ENCODE measurements at places on chromosomes 1 and 21.
A peak's percentile ranks its signal among the peaks of the same experiment; 100 is the strongest.

DNA sequence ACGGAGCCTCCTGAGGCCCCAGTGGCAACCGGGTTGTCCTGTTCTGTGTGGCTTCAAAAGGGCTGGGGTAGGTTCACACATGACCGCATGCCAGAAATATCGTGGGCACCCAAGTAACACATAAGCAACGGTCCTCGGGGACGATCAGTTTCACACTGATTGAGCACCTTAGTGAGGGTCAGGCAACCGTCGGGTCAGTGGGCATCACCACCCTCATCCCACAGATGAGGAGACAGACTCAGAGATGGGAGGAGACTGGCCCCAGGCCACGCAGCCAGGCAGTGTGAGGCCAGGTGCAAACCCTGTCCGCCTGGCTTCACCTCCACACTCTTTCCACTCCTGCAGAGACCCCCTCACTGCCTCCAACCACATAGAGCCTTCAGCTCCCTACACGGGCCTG lies 309.8 kb downstream of the MATN1 start:
- DNase-seq = no peak

DNA sequence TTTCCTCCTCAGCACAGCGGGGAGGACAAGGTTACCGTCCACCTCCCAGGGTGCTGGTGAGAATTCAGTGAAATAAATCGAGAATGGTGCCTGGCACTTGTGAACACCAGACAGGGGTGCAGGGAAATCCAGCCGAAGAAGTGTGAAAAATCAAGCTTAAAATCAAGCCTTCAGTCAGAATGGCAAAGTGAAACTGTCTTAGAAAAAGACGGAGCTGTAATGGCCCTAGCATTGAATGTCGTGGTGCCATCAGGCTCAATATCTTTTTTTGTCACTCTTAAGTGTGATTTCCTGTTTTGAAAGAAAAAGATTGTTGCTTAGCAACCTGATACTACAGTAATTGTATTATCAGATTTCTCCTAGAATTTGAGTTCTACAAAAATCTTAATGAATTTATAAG lies 22.1 kb downstream of the EDARADD start:
- no peak for DNase-seq

DNA sequence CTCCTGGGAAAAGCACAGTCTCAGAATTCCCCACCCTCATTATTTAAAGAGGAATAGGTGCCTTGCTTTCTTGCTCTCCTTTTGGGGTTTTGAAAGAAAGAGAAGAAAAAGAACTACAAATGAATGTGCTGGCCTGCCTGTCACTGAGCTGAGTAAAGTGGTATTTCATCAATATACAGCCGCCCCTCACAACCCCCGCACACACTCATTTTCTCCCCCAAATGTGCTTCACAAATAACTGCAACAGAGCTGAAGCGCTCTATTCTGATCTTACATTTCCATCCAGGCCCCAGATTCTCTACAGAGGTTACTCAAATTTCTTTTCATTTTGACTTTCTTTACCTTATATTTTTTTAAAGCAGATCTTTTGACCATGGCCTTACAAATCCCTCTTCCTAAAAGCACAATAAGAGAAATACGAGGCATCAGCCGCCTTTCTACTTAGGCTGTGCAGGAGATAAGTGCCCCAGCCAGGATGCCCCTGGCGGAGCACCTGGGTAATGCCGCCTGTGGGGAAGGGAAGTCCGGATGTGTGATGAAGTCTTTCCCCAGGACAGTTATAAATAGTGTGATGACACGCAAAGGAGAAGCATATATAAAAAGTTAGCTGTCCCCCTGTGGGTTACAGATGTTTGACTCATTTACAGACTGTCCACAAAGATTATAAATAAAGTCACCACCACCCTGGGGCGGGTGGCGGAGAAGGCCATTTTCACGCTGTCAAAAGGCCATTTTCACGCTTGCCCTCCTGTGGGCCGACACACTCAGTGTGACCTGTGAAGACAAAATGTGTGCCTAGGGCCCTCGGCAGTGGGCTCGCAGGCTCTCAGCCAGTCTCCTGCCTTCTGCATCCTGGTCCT lies 6.5 kb downstream of the KCNN3 start:
- DNase-seq = no peak

- DNase-seq = no peak
Observed at GRCh38 chr1:243286409-243287122, 30.7 kb downstream of the SDCCAG8 start.

- no peak for DNase-seq
Observed at GRCh38 chr21:34313116-34313515, 50.7 kb upstream of the KCNE2 start.

GRCh38 chr1:100400404-100400803 lies 48.1 kb downstream of the CDC14A start:
- no peak for DNase-seq

GRCh38 chr1:223403184-223403815 lies 10.1 kb downstream of the CCDC185 start:
- DNase-seq = no peak

GRCh38 chr1:108554682-108555427 lies 5.0 kb upstream of the EEIG2 start:
- DNase-seq = no peak

DNA sequence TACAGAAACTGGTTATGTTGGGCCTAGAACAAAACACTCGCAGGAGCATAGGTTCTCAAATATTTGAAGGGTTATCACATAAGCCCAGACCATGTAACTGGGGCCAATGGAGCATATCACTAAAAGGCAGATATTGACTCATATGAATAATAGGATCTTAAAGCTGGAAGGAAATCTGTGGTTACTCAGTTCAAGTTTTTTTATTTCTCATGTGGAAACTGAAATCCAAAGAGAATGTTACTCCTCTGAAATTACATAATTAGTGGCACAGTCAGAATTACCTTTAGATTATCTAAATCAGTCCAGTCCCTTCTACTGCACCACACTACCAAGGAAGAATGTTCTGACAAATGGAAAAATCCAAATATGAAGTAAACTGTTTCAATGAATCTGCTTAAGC lies 12.0 kb downstream of the SLAMF8 start:
- no peak for DNase-seq

GRCh38 chr1:23650344-23650990 lies 41.1 kb upstream of the RPL11 start:
- DNase-seq = no peak

GRCh38 chr1:211938561-211938997 lies 96.8 kb downstream of the INTS7 start:
- DNase-seq = no peak

DNA sequence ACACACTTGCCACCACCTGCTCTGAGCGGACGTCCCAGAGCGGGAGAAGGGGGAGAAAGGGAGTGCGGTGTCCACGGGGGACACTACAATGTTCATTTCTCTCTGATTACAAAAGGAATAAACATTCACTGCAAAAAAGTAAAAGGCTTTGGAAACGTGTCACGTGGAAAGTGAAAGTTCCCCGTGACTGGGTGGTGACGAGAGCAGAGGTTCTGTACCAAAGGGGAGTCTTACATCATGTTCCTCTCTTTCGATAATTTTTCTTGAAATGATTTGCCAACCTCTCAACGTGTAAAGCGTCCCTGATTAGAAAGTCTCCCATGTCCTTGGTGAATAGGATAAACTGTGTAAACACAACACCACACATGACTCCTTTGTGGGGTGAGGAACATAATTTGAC lies 22.0 kb upstream of the PRDM15 start:
- DNase-seq = no peak

GRCh38 chr1:22844621-22845020 lies 128.0 kb downstream of the LACTBL1 start:
- DNase-seq = no peak

GRCh38 chr1:113101588-113101987 lies 28.6 kb downstream of the LRIG2 start:
- DNase-seq = no peak

DNA sequence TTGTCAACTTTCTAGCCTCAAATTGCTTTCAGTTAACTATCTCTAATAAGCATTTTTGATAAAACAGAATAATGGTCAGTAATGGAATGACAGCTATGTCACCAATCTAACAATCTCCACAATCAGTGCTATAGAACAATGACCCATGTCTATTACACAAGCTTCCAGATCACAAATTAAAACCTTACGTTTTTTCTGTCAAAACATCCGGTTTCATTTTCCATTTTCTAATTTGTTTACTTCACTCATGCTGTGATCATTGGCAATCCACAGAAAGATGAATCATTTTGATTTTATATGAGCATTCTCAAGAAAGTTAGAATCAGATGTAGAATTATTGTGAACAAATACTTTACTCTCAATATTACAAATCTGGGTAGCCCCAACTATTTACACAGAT lies 80.3 kb downstream of the KCNT2 start:
- no peak for DNase-seq

GRCh38 chr1:45815667-45816458 lies 12.5 kb downstream of the MAST2 start:
- no peak for DNase-seq

DNA sequence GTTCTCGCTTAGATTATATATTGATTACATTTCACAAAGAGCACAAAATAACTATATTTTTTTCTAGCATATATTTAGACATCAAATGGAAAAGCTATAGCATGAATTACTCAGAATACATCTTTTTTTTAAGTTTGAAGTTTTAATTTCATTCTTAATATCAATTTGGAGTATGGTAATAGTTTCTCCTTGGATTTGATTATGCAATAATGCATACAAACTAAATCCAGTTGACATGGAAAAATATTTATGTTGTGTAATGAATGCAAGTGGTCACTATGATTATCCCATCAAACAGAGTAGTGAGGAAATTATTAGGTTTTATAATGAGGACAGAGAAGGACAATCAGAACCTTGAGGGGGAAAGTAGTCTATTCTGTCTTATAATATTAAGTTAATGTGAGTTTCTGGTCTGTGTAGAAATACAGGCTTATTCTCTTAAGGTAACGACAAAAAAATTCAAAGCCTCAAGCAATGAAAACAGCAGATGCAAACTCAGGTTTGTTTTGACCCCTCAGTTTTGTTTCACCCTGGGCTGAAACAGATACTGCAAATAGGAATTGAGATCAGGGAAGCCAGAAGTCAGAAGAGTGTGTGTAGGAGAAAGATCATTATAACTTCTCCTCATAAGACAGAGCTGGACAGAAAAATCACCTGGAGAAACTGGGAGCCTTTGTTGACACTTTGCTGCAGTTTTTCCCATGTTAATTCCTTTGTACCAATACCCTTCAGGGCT lies 23.7 kb downstream of the LRRC8B start:
- no peak for DNase-seq

DNA sequence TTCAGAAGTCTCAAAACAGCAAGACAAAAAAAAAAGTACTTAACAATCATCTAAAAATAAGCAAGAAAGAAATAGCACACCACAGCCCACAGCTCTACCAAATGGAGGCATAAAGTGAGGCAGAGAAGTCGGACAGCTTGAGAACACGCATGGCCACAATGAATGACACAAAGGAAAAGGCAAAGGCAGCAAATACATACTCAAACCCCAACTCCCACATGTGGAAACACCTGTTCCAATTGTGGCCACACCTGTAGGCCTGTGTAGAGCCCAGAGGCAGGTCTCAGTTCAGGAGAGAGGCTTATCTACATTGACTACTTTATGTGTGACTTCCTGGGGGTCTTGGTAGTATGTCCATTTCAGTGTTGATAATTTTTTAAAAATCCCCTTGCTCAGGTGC lies 543.5 kb downstream of the LMO4 start:
- DNase-seq = no peak

GRCh38 chr1:43358121-43358745 lies 548 bp upstream of the CDC20 start:
- peak; percentile 45 for DNase-seq

DNA sequence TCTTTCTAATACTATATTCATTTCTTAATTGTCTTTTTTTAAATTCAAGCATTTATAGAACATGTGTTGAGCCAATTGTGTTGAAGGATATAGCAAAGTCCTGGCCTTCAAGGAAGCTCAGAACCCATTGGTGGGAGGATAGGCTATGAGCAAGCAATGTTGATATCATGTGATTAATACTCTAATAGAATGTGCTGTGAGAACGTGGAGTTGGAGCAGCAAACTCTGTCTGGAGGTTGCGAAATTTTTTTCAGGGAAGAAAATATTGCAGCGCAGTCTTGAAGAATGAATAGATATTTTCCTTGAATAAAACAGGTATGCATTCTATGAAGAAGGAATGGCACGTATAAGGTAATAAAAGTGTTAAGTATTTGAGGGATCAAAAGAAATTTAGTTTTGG lies 229.2 kb upstream of the KCNK2 start:
- no peak for DNase-seq
